A549 treated with ZK216348 at 1 μM for 4 hours (cell line): ENCODE measurements at places on chromosomes 6 and 20. TPM values are rescaled to one million over a fixed set of nuclear protein-coding genes. Genes with fewer than 3 reads are reported as not detected.

PGC gene
- not detected in 5 replicates for total RNA-seq

EFCAB8 gene
- not detected in 5 replicates for total RNA-seq

JAG1 gene
- 29.6 to 43.4 TPM (median 41.1 TPM) in 5 replicates for total RNA-seq

FHL5 gene
- not detected in 5 replicates for total RNA-seq

GLP1R gene
- total RNA-seq: not detected in 5 replicates

SCRT2 gene
- not detected in 5 replicates for total RNA-seq

PRL gene
- total RNA-seq: not detected in 5 replicates
